ENCODE measurements at places on chromosomes 2 and 18.

GRCh38 chr2:72031346-72032110, 116.1 kb downstream of the CYP26B1 start:
- DNase-seq, result no peak

- no peak for DNase-seq
Measured at GRCh38 chr2:49754381-49754780, 600.1 kb upstream of the FSHR start.

DNA sequence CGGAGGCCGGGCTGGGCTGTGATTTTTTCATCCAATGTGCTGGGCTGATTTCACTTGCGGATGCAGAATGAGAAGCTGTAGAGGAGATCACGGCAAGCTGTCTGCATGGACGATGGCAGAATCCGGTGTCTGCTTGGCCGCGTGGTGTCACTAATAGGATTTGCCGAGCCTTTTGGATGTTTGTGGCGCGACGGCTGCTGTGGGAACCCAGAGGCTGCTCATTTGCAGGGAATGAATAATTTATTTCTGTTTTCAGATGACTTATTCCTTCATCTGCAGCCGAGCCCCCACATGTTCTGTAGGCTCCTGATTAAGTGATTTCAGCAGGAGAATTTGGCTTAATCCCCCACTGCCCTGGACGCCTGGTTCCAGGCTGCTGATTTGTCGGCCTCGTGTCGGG, 62.6 kb downstream of the ODC1 start:
- DNase-seq, result no peak

GRCh38 chr18:9874728-9875127, 11.0 kb upstream of the TXNDC2 start:
- no peak for DNase-seq

DNA sequence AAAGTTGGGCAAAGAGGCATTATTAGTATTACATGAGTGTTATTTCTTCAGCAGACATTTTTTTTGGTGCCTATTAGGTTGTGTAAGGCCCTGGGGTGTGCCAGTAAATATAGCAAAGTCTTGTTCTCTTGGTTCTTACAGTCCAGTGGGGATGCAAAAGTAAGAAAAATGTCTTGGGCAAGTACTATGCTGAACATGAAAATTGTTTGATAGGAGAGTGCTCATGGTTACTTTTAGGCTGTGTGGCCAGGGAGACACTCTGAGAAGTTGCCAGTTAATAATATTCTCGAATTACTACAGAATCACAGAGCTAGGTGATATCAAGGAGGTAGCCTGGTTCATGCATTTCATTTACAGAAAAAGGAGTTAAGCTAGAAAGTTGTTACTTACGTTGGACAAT, 1.9 kb downstream of the AGFG1 start:
- DNase-seq, result no peak

DNA sequence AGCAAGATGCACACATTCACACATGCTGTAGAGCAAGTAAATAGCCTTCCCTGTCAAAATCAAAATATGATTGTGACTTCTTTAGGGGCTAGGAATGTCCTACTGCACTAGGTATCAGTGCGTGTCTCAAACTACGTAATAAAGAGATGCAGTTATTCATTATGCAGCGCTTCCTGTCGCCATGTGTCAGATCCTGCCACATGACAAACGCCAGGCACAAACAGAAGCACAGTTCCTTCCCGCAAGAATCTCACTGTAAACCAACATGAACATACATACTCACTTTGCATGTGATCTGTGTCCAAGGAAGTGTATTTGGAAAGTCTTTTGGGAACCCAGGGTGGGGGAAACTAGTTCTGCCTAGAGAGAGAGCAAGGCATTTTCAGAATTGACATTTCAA, 599.9 kb downstream of the RNF144A start:
- no peak for DNase-seq

- DNase-seq, result no peak
Measured at GRCh38 chr2:69579536-69579935, 64.0 kb downstream of the AAK1 start.

All from NCI-H2081 treated with DMSO at 0.1 percent for 48 hours (cell line).